ENCODE measurements at places on chromosomes 11 and 22. TPM values are rescaled to one million over a fixed set of nuclear protein-coding genes. Genes with fewer than 3 reads are reported as not detected.

The BTG4 gene
- total RNA-seq: not detected

The OR8D1 gene
- not detected for total RNA-seq

The MEI1 gene
- 0.54 TPM for total RNA-seq

The OOSP3 gene
- total RNA-seq: not detected

The ROBO3 gene
- total RNA-seq: 10.2 TPM

The GLYATL1 gene
- total RNA-seq: not detected

The MOGAT2 gene
- not detected for total RNA-seq

The KRTAP5-10 gene
- not detected for total RNA-seq

- no peak for DNase-seq
Observed at GRCh38 chr22:21079493-21079892, 33.7 kb downstream of the LRRC74B start.

- no peak for DNase-seq
Observed at GRCh38 chr11:13169709-13170108, 107.9 kb upstream of the BMAL1 start.

- DNase-seq: no peak
Observed at GRCh38 chr22:50444663-50445062, 30.2 kb downstream of the SBF1 start.

GRCh38 chr11:2217211-2218030 lies 45.8 kb upstream of the TH start:
- peak; percentile 41 for DNase-seq

- DNase-seq: peak; percentile 40
Observed at GRCh38 chr11:2691991-2692875, 7.6 kb downstream of the KCNQ1OT1 start.

GRCh38 chr11:12743834-12744449 lies 69.7 kb downstream of the TEAD1 start:
- no peak for DNase-seq

DNA sequence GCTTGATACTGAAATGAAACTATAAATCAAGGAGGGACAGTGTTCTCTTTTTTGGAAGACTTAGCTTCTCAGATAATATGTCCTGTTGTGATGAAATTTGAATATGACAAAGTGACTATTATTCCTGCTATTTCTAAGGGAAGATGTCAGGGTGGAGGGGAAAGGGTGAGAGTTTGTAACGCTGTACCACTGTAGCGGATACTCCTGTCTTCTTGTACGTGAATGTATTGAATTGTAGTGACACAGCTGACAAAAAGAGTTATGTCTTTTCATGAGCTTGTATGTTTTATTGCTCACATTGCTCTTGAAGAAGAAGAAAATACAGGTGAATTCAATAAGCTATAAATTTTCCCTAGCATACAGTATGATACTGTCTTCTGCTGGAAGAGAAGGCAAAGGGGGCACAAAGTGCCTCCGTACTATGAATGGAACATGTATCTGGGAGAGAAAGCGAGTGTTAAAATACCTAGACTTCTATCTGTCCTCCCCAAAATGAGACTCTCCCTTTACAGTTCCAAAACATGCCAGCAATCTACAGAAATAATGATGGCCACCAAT lies 538.5 kb upstream of the LRRC4C start:
- DNase-seq: no peak

GRCh38 chr22:24965822-24966626 lies 13.5 kb downstream of the KIAA1671 start:
- no peak for DNase-seq

- DNase-seq: no peak
Observed at GRCh38 chr22:46300491-46300890, 3.8 kb downstream of the GTSE1 start.

- DNase-seq: no peak
Observed at GRCh38 chr11:45974806-45975205, 52.4 kb downstream of the LARGE2 start.

DNA sequence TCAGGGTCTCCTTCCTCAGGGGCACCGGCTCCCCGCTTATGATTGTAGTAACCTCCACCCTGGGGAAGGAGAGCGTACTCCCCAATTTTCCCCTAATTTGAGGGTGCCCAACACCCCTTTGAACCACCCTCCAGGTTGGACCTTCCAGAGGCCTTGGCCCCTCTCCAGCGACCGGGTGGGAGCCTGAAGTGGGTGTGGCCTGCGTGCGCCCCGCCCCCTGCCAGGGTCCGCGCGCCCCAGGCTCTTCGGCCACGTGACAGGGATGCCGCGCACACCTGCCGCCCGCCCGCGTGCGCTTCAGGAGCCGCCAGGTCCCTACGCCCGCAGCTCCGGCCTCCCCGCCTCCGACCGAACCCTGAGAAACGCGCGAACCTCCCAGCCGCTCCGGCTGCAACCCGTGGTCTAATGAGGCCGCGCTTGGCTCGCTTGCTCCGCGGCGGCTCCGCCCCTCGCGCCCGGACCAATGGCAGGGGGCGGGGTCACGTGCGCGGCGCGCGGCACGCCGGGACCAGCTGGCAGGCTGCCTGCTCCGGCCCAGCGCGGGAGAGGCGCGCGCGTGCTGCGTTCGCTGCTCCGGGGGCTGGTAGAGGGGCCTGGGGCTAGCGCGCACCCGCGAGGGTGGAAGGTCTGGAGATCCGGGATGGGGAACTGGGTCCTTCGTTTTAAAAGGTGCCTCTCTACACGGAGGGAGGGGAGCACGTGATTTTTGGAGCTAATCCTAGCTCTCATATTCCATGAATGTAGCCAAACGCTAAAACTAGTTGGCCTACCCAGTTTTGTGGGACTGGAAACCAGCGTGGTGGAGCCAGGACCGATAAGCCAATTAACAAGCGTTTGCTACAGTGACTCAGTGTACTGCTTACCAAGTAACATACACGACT lies at the start of gene FOXRED2:
Gene FOXRED2 (minus strand): TSS at position 404 of the 881 bp plus-strand sequence. CDS start 618 bp downstream, outside the sequence.
- DNase-seq: peak; percentile 95

Data from sigmoid colon (tissue), 7 donors.